ENCODE measurements at places on chromosomes 5 and 9.

DNA sequence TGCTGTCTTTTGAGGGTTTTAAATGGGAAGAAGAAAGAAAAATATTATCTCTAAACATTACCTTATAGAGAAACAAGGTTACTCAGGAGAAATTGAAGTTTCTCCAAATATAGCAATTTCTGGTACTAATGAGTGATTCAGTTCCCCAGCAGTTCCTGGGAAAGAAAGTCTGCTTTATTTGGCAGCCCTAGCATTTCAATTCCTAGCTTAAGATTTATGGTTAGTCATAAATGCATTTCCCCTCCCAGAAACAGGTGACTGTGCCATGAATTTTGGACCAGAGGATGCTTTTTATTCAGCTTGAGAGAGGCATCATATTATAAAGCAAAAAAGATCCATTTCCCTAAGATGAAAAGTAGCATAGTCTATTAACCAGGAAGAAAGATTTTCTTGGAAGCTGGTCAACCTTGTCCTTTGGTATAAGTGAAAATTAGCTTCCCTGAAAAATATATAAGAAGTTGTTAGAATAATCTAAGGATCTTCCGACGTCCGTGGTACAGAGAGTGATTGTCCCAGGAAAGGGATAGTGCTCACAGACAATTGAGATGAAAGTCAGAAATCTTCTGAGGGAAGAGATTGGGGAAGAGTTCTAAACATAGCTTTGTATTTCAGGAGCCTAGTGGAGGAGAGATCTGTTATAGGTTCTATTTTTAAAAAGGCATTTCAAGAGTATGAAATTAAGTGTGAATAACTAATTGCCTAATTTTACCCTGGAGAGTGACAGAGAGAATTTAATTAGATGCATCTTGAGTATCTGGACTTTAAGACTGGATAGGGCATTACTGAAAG is 164.9 kb downstream of the ESM1 start:
- DNase-seq, result no peak

DNA sequence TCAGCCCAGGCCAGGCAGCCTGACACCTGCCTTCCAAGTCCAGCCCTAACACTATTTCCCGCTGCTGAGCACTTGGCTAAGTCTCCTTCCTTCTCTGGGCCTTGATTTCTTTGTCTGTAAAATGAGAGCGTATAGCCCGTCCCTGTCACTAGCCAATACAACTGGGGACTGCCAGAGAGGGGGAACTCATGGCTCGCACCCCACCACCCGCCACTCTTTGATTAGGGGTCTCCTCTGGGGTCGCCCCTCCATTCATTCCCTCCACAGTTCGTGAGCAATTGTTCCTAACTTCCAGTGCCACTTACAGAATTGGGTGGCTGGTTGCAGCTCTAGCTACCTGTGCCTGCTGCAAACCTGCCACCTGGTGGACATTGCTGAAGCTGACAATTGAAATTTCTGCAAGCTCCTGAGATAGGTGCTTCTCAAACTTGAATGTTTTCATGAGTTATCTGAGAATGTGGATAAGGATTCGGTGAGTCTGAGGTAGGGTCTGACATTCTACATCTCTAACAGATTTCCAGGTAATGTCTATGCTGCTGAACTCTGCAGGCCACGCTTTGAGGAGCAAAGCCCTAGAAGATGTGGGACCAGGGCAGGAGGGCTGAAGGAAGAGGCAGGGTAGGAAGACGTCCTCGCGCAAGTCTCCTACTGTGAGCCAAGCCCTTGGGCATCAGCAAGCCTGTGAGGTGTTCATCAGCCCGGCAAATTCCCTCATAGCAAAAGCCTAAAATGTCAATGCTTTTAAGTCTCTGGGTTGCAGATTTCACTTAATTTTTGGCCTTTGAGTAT is 13.3 kb upstream of the RECK start:
- no peak for DNase-seq

GRCh38 chr9:70784456-70784855 is 337.0 kb downstream of the TRPM3 start:
- no peak for DNase-seq

GRCh38 chr5:135487037-135487395 is 34.9 kb upstream of the TIFAB start:
- no peak for DNase-seq

GRCh38 chr5:59222687-59223511 is 640.0 kb downstream of the RAB3C start:
- no peak for DNase-seq

Data from activated CD8-positive, alpha-beta memory T cell treated with anti-CD3 and anti-CD28 coated beads for 1 hour (primary cell).